ENCODE measurements at places on chromosomes 4 and X. TPM values are rescaled to one million over a fixed set of nuclear protein-coding genes. Genes with fewer than 3 reads are reported as not detected.

PHKA2 gene
- total RNA-seq: 12.0 TPM

VCX3B gene
- not detected for total RNA-seq

PLP1 gene
- total RNA-seq: under 0.01 TPM

STPG2 gene
- not detected for total RNA-seq

NOA1 gene
- 19.7 TPM for total RNA-seq

GLRA2 gene
- not detected for total RNA-seq

SLIT2 gene
- 97.5 TPM for total RNA-seq

EFNB1 gene
- 25.0 TPM for total RNA-seq
